ENCODE measurements at places on chromosomes 12 and 14.

- DNase-seq = no peak
Observed at GRCh38 chr12:12784911-12785814, at the start of gene APOLD1. Gene APOLD1 (plus strand): TSS chr12:12785659. CDS start chr12:12785692, 33 bp downstream.

- DNase-seq = no peak
Observed at GRCh38 chr14:54651649-54652048, 84.7 kb downstream of the SAMD4A start.

DNA sequence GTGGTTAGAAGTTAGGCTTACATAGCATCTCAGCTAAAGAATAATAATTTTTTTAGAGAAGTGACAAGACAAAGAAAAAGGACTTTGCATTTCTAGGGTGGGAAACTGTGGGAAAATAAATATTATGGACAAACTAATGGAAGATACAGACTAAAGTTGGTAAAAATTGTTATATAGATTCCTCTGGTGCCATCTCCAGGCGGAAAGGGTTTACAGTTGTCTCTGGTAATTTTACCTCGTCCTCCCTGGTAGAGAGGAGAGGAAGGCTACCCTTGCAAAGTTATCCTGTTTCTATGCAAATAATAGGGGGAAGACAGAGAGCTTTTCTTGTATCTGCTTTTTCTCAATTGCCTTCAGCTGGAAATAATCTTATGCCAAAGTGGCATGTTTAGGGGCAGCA lies 5.2 kb downstream of the OR11G2 start:
- DNase-seq = no peak

- no peak for DNase-seq
Observed at GRCh38 chr14:71460091-71460490, 472.1 kb upstream of the RGS6 start.

DNA sequence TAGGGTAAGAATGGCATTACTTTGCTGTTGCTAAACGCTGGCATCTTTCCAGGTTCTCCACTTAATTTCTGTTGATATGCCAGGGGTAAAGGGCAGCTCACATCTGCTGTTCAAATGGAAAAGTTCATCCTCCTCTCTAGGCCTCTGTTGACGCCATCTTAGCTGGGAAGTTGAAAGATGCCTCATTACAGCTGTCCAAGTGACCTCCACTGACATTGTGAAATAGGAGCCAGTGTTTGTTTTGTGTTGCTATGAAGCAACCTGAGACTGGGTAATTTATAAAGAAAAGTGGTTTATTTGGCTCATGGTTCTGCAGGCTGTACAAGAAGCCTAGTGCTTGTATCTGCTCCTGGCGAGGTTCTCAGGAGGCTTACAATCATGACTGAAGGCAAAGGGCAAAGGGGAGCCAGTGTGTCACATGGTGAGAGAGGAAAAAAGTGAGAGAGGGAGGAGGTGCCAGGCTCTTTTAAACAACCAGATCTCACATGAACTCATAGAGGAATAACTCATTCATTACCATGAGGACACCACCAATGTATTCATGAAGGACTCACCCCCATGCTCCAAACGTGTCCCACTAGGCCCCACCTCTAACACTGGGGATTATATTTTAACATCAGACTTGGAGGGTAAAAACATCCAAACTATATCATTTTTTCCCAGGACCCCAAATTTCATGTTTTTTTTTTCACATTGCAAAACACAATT lies 3.2 kb upstream of the ADAM21 start:
- no peak for DNase-seq

- DNase-seq = peak; percentile 31
Observed at GRCh38 chr12:753611-754472, 1.5 kb downstream of the WNK1 start.

GRCh38 chr12:55068416-55069010 lies 48.7 kb downstream of the NEUROD4 start:
- DNase-seq = peak; percentile 50

GRCh38 chr14:34711796-34712712 lies 2.3 kb downstream of the CFL2 start:
- no peak for DNase-seq

DNA sequence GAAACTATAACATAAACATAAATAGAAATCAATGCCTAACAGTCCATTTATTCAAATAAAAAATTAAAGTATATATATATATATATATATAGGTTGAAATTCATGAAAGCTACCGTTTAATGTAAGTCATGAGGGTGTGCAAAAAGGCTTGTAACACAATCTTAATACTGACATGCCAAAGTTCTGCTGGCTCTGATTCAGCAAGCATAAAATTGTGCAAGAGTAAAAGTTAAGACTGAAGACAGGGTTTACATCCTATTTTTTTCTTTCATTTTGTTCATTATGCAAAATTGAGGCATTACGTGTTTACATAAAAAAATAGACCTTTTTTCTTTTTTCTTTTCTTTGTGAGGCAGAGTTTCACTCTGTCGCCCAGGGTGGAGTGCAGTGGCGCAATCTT lies 984.2 kb downstream of the FSCB start:
- DNase-seq = no peak

- no peak for DNase-seq
Observed at GRCh38 chr12:43737646-43738045, 20.9 kb downstream of the PUS7L start.

- no peak for DNase-seq
Observed at GRCh38 chr14:93019970-93020369, 95.8 kb downstream of the ITPK1 start.

DNA sequence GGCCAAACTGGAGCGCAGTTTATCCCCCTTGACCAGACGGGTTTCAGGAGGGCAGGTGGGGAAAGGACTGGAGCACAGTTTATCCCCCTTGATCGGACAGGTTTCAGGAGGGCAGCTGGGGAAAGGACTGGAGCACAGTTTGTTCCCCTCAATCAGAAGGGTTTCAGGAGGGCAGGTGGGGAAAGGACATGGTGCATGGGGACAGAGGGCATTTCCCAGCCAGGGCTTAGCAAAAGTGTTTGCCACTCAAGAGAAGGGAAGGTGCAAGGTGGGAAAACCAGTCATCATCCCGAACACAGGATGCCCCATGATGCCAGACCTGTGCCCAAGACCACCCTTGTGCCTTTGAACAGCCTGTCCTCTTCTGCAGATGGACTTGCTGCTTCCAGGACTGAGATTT lies 54.7 kb downstream of the SPTB start:
- DNase-seq = no peak

DNA sequence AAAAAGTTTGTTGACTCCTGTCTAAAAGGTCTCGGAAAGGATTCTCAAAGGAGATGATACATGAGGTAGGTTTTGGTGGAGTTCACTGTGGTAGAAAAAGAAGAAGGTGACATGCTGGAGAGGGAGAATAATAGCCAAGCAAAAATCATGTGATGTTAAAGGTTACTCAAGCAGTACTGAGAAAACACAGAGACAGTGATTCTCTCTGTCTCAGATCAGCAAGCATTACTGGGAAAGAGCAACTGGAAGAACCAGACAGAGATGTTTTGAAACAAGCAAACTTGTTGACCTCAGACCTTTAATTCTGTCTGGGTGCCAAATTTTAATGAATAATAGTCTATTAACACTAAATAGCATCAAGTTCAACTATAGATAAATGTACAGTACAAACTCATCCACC lies 183.5 kb upstream of the PLEKHG7 start:
- no peak for DNase-seq

GRCh38 chr12:74424778-74425177 lies 112.9 kb upstream of the ATXN7L3B start:
- DNase-seq = no peak

GRCh38 chr12:47817272-47818006 lies 2.3 kb downstream of the HDAC7 start:
- DNase-seq = no peak

DNA sequence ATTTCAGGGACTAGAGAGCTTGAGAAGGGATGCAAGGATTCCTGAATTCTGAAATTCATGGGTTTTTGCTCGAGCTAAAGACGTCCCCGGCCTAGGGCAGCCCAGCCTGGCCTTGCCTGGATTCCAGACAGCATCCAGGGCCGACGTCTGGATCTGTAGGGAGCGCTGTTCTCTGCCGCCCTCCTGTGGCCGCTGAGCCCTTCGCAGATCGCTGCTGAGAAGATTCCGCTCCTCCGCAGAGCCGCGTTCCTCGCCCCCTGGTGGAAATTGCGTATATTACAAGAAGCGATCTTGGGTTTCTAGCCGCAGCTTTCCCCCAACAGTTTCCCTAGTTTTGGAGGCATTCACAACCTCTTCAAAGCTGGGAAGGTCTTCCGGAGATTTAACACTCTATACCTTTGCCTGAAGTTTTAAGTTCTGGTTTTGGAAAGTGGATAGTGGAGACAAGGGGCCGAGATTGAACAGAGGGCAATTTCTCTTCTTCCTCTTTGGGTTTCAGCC lies 5.1 kb downstream of the CISTR start:
- peak; percentile 95 for DNase-seq

DNA sequence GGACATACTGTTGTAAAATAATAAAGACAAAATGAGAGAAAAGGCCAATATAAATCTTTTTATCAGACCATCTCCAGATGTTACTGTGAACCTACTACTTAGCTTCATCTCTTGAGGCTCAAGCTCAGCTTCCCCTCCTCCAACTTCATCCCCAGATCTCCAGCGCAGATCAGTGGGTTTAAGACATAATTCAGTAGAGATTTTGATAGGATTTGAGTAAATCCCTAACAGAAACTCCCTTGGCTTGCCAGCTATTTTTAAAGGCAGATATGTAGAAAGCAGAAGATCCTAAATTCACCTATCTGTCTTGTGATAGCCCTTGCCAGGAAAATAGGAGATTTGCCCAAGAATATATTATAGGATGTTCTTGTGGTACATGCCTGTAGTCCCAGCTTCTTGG lies 236.7 kb downstream of the FBXL14 start:
- DNase-seq = no peak

DNA sequence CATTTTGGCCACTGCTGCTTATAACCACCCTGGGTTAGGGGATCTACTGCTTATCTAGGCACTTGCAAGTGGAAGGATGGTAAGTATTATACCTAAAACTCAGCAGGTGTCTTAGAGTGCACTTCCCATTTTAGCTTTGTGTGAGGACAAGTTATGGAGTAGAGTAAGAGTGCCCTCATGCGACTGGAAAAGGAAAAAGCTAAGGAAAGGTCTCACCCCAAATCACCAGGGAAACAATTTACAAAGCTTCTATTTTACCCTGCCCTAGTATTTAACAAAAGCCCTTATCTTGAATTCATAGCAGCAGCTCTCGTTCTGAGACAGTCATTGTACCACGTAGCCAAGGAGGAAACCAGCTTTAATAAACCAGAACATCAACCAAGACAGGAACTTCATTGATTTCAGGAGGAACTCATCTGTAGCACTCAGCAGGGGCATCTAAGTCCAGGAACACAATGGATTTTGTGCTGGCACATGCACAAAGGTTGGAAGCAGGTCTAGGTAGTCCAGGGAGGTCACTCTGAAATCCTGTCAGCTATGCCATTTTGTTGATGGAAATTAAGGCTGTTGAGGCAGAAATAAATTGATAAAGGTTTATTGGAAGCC lies 2.9 kb downstream of the RDH12 start:
- peak; percentile 49 for DNase-seq

- peak; percentile 52 for DNase-seq
Observed at GRCh38 chr14:69040353-69040752, 61.3 kb upstream of the ACTN1 start.

DNA sequence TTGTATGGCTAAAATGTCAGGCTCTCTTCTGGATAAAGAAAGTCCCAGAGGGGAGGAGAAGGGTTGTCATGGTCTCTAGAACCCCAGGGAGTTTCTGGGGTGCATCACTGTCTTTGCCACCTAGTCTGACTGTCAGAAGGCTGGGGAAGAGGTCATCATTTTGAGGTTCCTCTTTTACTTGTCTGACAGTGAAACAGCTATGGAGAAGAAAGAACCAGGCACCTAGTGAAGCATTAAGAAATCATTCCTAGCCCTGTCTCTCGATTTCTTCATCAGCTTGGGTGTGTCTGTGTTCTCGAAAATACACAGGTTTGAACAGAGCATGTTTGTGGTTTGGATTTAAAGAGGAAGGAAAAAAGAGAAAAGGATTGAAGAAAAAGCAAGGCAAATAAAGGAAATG lies 158.7 kb upstream of the LRIG3 start:
- DNase-seq = peak; percentile 5

GRCh38 chr12:90030726-90031125 lies 322.1 kb upstream of the ATP2B1 start:
- DNase-seq = no peak

DNA sequence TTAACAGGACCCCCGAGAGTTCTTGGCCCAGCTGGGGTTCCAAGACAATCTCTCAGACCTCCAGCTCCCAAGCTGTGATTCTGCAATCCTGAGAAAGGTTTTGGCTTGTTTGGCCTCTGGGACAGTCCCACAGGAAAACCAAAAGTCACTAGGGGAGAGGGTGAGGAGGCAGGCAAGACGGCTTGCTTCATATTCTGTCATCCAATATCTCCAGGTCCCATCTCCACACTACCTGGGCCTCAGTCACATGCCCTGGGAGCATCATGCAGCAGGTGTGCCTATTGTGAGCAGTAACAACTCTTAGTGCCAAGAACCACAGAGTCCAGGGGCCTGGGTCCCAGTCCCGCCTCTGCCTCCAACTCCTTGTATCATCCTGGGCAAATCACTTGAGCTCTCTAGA lies 1.7 kb downstream of the KRT79 start:
- no peak for DNase-seq

- peak; percentile 81 for DNase-seq
Observed at GRCh38 chr14:24032727-24033418, 18.9 kb upstream of the CARMIL3 start.

GRCh38 chr12:116592731-116593130 lies 33.5 kb downstream of the MAP1LC3B2 start:
- DNase-seq = peak; percentile 52

- DNase-seq = no peak
Observed at GRCh38 chr14:89215114-89215513, 201.9 kb downstream of the FOXN3 start.

Data from inflammatory macrophage treated with lipopolysaccharide for 1 hour (primary cell).